Activated T-helper 1 cell treated with anti-CD3 and anti-CD28 coated beads, Interleukin-2, amount 50 U/mL, for 16 hours (primary cell): ENCODE measurements at places on chromosomes 12 and 14.

GRCh38 chr12:3313675-3314663 is 177.0 kb upstream of the PRMT8 start:
- no peak for DNase-seq

- DNase-seq, result no peak
These were observed 26.5 kb downstream of the PPP1R12A start for GRCh38 chr12:79908366-79908765.

GRCh38 chr12:120994589-120995337 is 16.4 kb downstream of the HNF1A start:
- DNase-seq, result no peak

DNA sequence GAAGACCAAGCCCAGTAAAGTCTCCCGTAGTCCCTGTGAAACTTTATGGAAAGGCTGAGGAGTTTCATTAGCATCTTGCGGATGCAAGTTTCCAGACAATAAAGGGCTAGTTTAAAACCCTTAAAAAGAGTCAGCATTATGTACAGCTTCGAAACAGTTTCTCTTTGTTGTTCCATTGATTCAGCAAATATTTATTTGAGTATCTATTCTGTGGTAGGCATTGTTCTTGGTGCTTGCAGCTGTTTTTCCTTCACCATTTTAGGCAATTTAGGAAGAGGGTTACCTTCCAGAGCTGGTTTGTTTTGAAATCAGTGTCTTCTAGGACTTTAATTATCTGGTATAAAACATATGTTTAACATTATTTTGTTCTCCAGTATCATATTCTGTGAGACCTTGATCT is 1.5 kb downstream of the SLIRP start:
- DNase-seq, result no peak

DNA sequence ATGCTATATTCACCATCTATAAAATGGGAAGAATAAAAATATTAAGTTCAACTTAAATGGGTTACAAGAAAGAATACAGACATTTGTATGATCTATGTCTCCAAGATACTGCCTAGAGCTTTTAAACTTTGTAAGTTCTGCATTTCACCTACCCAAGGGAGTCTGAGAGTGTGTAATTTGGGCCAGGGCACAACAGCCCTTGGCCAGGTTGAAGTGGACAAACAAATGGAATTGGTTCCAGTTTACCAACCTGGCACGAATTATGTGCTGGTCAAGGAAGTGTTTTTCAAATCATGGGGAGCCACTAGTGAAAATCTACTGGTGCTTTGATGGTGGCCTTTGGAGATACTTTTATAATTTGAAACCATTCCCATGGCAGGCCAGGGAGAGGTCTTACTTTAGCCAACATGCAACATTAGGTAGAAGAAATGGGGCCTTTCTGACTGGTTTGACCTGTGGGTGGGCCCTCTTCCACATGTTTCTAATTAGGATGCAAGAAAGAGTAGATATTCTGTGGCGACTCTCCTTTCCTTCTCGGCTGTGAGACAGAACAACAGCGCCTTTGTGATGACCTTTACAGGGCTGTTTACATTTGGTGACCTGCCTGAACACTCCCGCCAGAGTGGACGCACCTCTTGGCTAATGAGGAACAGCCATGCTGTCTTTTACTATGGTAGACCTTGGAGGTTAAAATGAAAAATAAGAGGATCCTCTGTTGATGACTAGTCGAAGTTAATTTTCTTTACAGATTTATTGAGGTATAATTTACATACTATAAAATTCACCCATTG is 476.6 kb downstream of the ZFP36L1 start:
- DNase-seq, result no peak
